ENCODE measurements at places on chromosomes 5 and 9. TPM values are rescaled to one million over a fixed set of nuclear protein-coding genes. Genes with fewer than 3 reads are reported as not detected.

MAP1B gene
- 5.2 TPM for total RNA-seq

GRIA1 gene
- not detected for total RNA-seq

COX7C gene
- total RNA-seq, result 258 TPM

DNA sequence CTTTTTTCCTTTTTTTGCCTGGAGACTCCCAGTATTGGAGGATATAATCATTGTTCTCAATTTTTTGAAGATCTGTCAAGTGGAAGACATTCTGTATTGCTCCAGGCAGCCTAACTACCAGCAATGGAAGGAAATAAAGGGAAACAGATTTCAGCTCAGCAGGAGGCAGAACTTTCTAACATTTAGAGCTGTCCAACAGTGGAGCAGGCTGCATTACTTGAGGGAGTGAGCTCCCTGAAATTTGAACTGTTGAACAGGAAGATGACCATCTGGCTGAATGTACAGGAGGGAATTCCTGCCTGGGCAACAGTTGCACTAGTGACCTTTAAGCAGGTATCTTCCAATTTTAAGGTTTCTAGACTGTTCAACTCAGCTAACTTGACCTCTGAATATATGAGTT, 1.1 kb upstream of the GAPVD1 start:
- peaks cover 6% of the 10 kb centered on the region for H3K4me1 ChIP-seq
- no peak for DNase-seq
- H3K27me3 ChIP-seq, result no peaks in the 10 kb centered on the region
- H3K36me3 ChIP-seq, result no peaks in the 10 kb centered on the region

- H3K4me3 ChIP-seq, result no peak overlapping the region
- no peaks in the 10 kb centered on the region for H3K27me3 ChIP-seq
- no peak overlapping the region for H3K27ac ChIP-seq
- H3K36me3 ChIP-seq, result no peaks in the 10 kb centered on the region
- no peak for DNase-seq
- peaks cover 10% of the 10 kb centered on the region for H3K4me1 ChIP-seq
Measured at GRCh38 chr5:100791391-100791790, 111.7 kb downstream of the ST8SIA4 start.

GRCh38 chr9:120904061-120904977, 22.3 kb downstream of the TRAF1 start:
- no peak overlapping the region for H3K27ac ChIP-seq
- H3K36me3 ChIP-seq, result no peaks in the 10 kb centered on the region
- H3K4me3 ChIP-seq, result no peak overlapping the region

- peaks cover 15% of the 10 kb centered on the region for H3K4me1 ChIP-seq
- no peak overlapping the region for H3K27ac ChIP-seq
- no peak overlapping the region for H3K4me3 ChIP-seq
- H3K36me3 ChIP-seq, result no peaks in the 10 kb centered on the region
- no peaks in the 10 kb centered on the region for H3K27me3 ChIP-seq
Measured at GRCh38 chr9:2718698-2719033, 1.4 kb downstream of the KCNV2 start.

- DNase-seq, result no peak
- no peak overlapping the region for H3K4me3 ChIP-seq
- H3K27ac ChIP-seq, result no peak overlapping the region
Measured at GRCh38 chr5:1052076-1052475, 43.5 kb downstream of the NKD2 start.

Measured in pancreas (tissue), 10 donors.